ENCODE measurements at places on chromosomes 16 and 17. TPM values are rescaled to one million over a fixed set of nuclear protein-coding genes. Genes with fewer than 3 reads are reported as not detected.

The HYDIN gene
- total RNA-seq = 0.47 TPM

The TP53TG3F gene
- 0.16 TPM for total RNA-seq

The CHST4 gene
- not detected for total RNA-seq

The TK2 gene
- total RNA-seq = 14.8 TPM

The WDR81 gene
- total RNA-seq = 26.5 TPM

The ICAM2 gene
- total RNA-seq = not detected

The TRPV3 gene
- 0.34 TPM for total RNA-seq

The C16orf54 gene
- total RNA-seq = not detected

The COPS3 gene
- total RNA-seq = 147 TPM

The ZFP3 gene
- total RNA-seq = 0.71 TPM

The ZNF469 gene
- total RNA-seq = 11.1 TPM
